Pons (tissue), 1 donor: ENCODE measurements at places on chromosomes 1 and 21.

GRCh38 chr1:162292422-162292849, 84.2 kb downstream of the SPATA46 start:
- no peak for DNase-seq

DNA sequence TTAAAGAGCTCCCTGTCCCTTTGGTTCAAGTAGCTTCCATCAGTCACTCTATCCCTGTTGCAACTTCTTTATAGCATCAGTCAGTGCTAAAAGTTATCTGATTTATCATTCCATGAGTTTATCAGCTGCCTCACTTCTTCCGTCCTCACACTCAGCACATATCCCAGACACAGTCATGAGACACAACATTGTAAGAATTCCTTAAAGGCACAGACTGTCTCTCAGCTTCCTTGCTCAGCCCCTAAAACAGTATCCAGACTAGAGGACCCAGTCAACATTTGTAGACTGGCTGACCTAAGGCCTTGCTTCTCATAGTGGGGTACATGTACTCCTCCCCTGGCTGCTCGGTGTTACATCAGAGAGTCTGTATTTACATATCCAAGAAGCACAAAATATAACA, 164.9 kb upstream of the ADGRL2 start:
- no peak for DNase-seq

GRCh38 chr1:214213136-214213535, 67.8 kb upstream of the SMYD2 start:
- DNase-seq = no peak

GRCh38 chr1:193419295-193419694, 232.9 kb upstream of the B3GALT2 start:
- no peak for DNase-seq

- DNase-seq = no peak
These were observed 234.9 kb upstream of the VAMP3 start for GRCh38 chr1:7535934-7536878.

DNA sequence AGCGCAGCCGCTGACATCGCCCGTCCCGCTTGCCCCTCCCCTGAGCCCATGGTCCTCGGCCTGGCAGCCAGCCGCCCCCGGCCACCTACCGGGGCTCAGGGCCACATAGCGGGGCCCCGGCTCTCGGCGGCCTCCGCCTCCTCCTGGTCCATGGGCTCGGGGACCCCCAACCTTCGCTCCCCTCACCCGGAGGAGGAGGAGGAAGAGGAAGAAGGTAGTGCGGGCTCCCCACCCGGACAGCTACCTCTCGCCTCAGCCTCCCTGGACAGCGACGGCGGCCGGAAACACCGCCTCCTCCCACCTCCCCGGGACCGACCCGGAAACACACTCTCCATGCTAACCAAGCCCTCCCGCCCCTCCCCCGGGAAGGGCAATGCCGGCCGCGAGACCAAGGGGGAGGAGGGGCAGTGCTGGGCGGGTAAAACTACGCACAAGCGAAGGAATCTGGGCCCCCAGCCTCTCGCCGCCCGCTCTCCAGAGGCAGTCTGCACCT, at the start of gene KIAA0319L:
Gene KIAA0319L, minus strand, starts transcription at position 286 of the 493 bp plus-strand sequence. CDS start 2,912 bp downstream, outside the sequence.
- peak; percentile 87 for DNase-seq

DNA sequence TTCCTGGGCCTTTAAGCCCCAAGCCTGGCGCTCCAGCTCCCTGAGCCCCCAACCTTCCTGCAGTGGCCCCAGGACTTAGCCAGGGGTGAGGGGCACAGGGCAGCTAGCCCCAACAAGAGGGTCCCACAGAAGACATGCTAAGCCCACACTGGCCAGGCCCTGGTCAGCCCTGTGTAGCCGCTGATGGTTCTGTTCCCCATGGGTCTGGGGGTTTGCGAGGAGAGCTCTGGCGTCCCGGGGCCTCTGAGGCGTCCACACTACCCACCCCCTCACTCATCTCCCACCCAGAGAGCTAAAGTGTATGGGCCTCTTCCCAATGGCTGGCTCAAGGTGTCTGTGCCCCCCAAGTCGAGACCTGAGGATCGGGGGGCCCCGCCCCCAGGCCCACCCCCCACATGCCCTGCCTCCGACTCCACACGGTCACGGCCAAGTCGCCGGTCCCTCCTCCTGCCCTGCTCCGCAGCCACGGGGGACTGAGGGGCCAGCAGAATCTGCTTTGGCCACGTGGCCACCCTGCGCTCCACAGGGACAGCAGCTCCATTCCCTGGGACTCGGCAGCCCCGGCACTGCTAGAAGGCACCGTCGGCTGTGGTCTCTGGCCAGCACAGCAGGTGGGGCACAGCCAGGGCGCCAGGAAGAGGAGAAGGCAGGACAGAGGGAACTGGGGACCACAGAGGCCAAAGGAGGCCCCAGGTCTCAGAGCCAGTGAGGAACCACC, 7.8 kb downstream of the TNFRSF18 start:
- DNase-seq = no peak

GRCh38 chr1:82844911-82845827, 1044.4 kb downstream of the ADGRL2 start:
- no peak for DNase-seq

DNA sequence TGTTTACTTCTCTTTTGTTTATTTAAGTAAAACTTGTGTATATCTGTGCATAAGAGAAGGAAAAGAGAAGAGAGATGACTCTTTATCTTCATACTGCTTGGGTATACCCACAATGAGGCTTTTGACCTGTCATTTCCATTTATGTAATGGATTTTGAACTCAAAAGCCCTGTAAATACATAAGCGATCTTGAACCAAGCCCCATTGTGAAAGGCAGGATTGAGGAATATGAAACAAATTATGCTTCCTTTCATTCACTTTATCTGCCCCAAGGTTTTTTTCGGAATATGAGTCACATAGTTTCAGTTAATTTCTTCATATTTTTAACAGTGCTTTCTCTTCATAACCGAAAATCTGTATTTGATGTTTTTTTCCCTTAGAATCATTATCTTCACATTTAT, 21.4 kb downstream of the CNST start:
- peak; percentile 8 for DNase-seq

GRCh38 chr1:18237371-18237770, 129.8 kb downstream of the IGSF21 start:
- DNase-seq = no peak

DNA sequence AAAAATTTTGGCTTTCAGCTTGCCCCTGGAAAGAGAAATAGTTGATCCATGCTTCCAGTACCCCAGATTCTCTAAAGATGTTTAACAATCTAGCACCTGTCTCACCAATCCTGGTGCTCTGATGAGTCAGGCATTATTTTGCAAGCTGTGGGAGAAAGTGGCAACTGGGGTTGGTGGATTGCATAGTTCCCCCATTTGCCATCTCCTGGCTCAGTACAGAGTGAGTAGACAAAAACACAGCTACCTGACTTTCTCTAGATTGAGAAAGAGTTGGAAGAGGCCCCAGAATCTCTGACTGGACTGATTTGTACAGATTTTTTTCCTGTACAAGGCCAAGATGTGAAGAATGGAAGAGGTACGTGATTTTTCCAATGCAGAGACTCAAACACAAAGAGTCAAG, 75.1 kb upstream of the NEGR1 start:
- DNase-seq = peak; percentile 0

- no peak for DNase-seq
These were observed 34.5 kb downstream of the DNAJC11 start for GRCh38 chr1:6667139-6667538.

GRCh38 chr1:230122366-230123279, 55.6 kb downstream of the GALNT2 start:
- no peak for DNase-seq

DNA sequence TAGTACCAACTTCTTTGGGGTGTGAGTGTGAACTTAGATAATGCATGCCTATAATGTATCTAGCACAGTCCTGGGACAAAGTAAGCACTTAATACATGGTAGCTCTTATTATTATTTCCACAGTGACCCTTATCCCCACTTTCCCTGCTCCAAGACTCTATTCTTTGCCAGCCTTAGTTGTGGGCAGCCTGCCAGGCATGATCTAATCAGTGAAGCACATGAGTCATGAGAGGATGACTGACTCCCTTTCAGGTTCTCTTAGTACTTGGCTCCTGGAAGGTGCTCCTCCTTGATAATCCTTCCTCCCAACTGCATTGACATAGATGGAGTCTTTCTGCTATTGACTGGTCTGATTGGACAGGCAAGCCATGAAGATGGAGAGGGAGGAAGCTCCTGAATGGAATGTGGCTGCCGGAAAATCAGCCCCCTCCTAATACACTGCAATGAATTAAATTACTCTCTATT, 17.4 kb upstream of the GNG12 start:
- peak; percentile 15 for DNase-seq

- DNase-seq = peak; percentile 59
These were observed 29.8 kb upstream of the LRRC38 start for GRCh38 chr1:13543451-13544220.

GRCh38 chr1:164709126-164709525, 150.1 kb downstream of the PBX1 start:
- no peak for DNase-seq

GRCh38 chr1:85451236-85451830, 13.6 kb downstream of the DDAH1 start:
- no peak for DNase-seq

DNA sequence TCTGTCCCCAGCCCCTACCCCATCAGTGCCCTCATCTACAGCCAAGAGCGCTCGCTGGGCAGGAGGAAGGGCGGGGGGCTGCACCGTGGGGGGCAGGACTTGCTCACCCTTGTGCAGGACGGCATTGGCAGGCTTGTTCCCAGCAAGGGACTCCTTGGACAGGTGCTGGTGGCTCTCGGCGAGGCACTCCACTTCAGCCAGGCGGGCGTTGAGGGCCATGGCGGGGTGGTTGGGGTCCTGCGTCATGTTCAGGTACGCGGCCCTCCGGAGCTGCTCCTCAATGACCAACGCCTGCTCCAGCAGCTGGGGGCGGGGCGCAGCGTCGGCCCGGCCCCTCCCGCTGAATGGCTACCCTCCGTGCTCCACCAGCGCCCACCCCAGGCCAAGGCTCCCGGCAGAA, 64.0 kb downstream of the KCNAB2 start:
- DNase-seq = no peak

DNA sequence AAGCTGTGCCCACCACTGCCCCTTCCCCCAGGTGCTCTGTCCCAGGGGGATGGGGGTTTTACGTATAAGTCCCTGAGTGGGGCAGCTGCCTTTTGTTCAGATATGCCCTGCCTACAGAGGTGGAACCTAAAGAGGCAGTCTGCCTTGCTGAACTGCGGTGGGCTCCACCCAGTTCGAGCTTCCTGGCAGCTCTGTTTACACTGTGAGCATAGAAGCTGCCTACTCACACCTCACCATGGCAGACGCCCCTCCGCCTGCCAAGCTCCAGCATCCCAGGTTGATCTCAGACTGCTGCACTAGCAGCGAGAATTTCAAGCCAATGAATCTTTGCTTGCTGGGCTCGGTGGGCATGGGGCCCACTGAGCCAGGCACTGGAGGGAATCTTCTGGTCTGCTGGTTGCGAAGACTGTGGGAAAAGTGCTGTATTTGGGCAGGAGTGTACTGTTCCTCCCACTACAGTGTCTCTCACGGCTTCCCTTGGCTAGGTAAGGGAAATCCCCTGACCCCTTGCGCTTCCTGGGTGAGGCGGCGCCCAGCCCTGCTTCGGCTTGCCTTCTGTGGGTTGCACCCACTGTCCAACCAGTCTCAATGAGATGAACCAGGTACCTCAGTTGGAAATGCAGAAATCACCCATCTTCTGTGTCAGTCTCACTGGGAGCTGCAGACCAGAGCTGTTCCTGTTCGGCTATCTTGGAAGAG, 17.6 kb upstream of the RWDD3 start:
- DNase-seq = no peak

- peak; percentile 82 for DNase-seq
These were observed 137.8 kb upstream of the KRTAP19-8 start for GRCh38 chr21:31176080-31176551.

DNA sequence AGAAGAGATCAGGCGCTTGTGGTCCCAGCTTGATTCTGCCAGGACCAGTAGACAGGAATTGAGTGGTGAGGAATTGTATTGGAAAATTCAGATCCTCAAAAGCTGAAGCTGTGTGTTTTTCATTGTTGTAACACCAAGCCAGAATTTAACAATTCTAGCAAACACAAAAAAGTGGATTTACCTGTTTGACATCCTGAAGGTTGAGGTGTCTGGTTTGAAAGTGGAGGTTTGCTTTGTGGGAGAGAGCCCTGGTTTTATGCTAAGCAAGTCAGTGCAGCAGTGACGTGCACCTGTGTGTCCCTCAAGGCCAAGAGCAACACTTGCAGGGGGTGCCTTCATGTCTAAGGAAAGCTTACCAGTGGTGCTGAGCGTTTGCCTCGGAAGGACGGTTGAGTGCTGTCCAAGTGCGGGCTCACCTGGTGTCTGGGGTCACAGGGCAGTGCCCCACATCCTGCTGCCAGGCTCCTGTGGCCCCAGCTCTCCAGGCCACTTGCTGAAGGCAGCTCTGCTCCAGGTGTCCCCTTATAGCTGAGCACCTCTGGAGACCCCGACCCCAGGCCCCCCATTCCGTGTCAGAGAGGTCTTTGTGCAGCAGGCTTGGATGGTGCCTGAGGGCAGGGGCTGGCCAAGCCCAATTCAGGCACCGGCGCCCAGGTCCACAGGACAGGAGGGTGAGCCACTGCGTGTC, 27.7 kb downstream of the PCNT start:
- DNase-seq = no peak

- DNase-seq = no peak
These were observed 9.6 kb upstream of the PRPF3 start for GRCh38 chr1:150311762-150312161.

DNA sequence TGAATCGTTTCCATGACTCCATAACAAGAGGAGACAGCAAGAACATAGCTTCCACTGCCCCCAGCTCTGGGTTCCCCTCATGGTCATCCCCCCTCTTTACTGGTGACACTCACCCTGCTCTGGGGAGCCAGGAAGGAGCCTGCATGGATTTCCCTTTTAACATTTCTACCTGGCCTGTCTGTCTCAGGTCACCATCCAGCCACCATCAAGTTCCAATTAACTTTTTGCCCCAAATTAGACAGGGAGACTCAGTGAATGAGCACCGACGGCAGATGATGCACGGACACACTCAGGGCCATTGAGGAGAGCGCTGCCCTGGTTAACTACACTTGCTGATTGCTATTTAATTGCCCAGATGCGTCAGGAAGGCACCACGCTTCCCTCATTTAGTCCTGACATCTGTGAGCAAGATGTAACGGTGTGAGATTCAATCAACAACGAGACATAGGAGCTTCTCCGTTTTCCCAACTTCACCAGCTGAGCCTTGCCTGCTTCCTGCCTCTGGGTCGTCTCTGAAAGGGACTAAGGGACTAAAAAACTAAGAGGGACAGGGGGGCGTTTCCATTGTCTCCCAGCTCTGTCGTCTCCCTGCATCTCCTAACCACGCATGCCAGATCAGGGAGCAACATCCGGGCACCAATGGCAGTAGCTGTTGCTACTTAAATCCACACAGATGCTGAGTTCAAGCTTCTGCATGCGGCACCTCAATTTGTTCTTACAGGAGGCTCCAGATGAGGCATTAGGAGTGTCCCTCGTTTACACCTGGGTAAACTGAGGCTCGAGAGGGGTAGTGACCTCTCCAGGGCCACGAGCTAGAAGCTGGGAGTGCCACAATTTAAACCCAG, 426.7 kb downstream of the NPHP4 start:
- DNase-seq = no peak

DNA sequence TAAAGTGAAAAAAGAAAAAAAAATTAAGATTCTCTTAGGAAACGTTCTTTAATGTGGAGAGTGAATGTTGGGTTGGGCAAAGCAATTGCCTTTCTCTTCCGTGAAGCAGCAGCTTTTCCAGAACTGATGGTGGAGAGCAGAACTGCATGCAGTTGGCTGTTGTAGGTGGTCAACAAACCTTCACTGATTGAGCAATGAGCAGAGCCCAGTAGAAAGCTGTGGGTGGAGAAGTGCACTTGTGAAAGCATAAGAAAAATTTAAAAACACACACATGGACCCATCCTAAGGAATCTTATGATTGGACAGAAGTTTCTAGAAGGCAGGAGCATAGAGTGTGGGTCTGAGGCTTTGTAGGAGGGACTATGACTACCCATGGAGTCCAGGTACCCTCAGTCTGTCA, 4.5 kb downstream of the PRELP start:
- no peak for DNase-seq
